ENCODE measurements at places on chromosomes 7 and 10.

GRCh38 chr7:66276363-66276762 is 71.2 kb downstream of the TPST1 start:
- DNase-seq, result no peak

DNA sequence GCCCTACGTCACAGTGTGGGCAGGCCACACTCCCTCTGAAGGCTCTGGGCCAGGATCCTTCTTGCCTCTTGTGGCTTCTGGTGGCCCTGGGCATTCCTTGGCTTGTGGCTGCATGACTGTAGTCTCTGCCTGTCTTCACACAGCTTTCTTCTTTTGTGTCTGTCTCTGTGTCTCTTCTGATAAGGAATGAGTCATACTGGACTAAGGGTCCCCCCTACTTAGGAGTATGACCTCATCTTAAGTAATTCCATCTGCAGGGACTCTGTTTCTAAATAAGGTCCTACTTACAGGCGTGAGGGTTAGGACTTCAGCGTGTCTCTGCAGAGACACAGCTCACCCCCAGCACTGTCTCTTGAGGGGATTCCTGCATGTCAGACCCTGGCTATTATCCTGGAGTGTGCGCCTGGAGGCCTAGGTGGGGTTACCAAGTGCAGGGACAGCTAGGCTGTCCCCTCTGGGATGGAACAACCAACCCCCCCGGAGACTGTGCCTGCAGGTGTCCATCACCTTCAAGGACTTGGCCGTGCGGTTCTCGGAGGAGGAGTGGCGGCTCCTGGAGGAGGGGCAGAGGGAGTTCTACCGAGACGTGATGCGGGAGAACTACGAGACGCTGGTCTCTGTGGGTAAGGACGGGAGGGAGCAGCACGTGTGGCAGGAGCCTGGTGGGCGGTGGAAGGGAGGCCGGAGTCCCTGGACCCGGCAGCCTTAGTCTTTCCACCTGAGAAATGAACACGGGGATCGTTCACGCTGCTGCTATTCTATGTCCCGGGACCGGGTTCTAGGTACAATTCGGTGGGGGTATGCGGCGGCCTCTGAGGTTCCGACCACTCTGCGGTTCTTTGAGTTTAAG is 54.1 kb downstream of the ZNF467 start:
- DNase-seq, result no peak

DNA sequence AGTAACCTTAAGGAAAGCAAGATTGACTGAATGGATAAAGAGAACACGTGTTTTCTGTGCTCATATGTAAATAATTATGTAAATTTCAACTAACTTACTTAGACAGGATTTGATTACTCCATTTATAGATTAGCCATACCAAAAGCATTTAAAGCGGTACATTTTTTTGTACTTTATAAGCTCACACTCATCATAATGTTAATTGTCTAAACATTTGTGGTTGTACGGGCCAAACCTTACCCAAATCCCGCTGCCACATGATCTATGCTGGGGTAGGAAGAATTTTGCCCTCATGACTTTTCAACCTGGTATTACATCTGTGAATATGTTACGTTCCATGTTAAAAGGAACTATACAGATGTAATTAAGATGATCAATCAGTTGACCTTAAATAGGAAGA is 29.1 kb downstream of the MKX start:
- DNase-seq, result no peak

GRCh38 chr10:77289027-77289501 is 348.5 kb downstream of the KCNMA1 start:
- DNase-seq, result no peak

GRCh38 chr10:110774069-110775019 is 97.4 kb upstream of the PDCD4 start:
- DNase-seq, result peak; percentile 88

GRCh38 chr7:120805636-120806388 is 52.1 kb downstream of the TSPAN12 start:
- peak; percentile 58 for DNase-seq
